G401 (cell line): ENCODE measurements at places on chromosomes 6 and 20.

- no peak for DNase-seq
Measured at GRCh38 chr6:98590136-98590681, 244.2 kb upstream of the POU3F2 start.

DNA sequence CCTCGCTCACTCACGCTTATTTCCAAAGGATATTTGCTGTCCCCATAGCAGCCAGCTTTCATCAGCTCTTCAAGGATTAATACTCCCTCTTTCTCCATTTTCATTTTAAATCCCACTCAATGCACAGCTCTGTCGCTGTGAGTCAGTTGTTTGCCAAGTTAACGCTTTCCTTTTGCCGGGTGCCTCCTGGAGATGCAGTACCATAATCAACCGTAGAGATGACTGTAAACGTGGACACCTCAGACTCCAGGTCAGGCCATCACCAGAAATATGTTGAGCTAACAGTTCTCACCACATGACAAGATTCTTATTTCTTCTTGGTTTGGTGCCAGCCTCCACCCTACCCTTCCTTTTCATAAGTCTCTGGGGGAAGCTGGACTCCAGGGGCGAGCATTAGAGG, 66.6 kb upstream of the TAB2 start:
- no peak for DNase-seq

GRCh38 chr6:143441680-143442545, 8.6 kb downstream of the ADAT2 start:
- no peak for DNase-seq

DNA sequence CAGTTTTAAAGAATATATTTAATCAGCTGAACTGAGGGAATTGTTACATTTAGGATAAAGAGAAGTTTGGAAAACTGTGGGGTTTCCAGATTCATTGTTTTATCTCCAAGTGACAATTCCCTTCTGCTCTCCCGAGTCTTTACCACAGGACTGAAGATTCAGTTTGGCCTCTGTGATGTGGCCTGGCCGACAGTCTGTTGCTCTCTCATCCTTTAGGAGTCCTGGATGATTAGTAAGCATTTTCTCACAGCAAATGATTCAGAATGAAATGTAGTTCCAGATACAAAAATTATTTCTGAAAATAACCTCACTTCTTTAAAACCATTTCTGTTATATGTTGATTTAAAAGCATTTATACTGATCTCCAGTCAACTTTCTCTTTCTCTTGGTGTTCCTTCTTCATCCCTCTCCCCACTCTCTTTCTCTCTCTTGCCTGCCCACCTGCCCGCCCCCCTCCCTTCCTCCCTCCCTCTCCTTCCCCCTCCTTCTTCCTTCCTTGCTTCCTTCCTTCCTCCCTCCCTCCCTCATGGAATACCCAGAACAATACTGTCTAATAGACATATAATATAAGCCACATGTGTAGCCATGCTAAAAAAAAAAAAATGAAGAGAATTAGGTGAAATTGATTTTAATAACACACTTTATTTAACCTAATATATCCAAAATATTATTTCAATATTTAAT, 254.9 kb downstream of the PRL start:
- no peak for DNase-seq

DNA sequence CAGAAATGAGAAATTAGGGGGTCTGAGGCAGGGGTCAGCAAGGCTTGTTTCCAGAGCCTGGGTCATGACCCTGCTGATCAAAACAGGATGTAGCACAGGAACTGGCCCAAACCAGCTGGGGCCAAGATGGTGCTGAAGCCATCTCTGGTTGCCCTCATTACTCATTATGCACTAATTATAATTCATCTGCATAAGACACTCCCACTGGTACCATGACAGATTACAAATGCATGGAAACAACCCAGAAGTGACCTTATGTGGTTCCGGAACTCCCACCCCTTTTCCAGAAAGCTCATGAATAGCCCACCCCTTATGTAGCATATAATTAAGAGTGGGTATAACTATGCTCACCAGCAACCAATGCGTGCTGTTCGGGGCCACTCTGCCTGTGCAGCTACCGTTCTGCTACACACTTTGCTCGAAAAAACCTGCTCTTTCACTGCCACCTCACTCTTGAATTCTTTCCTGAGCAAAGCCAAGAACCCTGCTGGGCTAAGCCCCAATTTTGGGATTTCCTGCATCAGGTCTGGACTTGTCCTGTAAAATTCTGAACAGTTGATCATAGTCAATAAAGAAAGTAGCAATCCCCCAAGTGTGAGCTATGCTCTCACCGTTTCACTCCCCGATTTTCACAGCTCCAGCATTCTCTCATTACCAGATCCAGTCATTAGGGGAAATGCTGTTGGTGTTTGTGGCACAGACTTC, 122.3 kb downstream of the WDR27 start:
- no peak for DNase-seq

DNA sequence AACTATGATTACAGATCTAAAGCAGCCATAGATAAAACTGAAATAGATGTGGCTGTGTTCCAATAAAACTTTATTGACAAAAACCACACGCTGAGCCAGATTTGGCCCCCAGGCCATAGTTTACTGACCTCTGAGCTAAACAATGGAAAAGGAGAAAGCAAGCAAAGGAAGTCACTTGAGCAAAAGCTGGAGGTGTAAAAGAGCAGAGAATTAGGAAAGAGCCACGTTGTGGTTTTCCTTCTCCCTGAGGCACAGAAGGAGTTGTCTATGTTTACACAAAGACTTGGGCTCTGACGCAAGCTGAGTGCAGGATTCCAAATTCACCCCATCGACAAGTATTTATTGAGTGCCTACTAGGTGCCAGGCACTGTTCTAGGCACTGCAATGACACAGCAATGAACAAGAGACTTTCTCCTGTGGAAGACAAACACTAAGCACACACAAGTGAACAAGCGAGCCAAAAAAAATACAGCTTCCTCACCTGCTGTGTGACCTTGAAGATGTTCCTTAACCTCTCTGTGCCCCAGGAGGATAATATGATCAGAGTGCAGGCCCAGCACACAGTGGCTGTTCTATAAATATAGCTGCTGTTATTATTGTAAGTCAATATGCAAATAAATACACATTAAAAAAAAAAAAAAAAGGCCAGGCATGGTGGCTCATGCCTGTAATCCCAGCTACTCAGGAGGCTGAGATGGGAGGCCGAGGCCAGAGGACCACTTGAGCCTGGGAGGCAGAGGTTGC, 75.4 kb upstream of the PTPN1 start:
- no peak for DNase-seq
